ENCODE measurements at places on chromosomes 11 and 22. TPM values are rescaled to one million over a fixed set of nuclear protein-coding genes. Genes with fewer than 3 reads are reported as not detected.

DNA sequence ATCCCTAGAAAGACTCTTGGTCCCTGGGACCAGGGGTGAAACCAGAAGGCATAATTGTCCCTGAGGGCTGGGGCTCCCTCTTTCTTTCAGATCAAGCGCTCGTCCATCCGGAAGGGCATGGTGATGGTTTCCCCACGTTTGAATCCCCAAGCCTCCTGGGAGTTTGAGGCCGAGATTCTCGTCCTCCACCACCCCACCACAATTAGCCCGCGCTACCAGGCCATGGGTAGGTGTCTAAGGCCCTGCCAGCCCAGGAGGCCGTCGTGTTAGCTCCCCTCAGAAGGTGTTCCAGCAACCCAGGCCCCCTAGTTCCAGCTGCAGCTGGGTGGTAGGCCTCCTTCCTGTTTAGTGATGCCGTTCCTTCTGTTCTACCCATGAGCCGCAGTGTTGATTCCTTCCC is 21.4 kb downstream of the GTPBP1 start:
- no peak overlapping the region for H3K4me3 ChIP-seq
- peaks cover 100% of the 10 kb centered on the region for H3K36me3 ChIP-seq
- H3K27me3 ChIP-seq: no peaks in the 10 kb centered on the region
- H3K4me1 ChIP-seq: no peaks in the 10 kb centered on the region

The DMC1 gene
- polyA plus RNA-seq: 0.58 TPM

DNA sequence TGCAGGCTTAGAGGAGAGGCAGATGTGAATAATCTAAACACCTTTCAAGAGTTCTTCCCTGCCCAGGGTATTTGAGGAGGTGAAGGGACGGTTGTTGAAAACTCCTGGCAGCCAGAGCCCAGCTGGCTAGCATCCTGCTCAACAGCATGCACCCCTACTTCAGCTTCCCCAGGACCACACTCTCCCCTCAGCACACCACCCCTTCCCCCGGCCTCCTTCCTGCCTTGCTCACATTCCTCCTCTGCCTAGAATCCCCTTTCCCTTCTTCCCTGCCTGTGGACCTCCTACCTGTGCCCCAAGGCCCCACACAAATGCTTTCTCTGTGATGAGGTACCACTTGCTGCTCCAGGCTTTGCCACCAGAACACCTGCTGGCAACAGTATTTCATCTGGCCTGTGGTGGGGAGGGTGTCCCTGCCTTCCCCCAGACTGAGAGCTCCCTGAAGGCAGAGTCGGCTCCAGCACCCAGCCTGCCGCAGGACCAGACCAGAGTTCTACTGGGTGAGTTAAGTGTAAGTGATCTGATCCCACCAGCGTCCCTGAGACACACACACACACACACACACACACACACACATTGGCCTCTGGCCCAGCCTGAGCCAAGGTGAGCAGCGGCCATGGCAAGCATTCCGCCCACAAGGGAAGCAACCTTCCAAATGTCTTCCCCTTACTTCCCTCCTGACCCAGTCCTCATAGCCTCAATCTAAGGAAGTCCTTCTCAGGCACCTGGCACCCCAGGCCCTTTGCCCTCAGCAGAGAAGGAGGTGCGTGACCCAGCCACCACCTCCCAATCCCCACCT is 79.5 kb downstream of the PDE2A start:
- peaks cover 25% of the 10 kb centered on the region for H3K4me1 ChIP-seq
- no peak for DNase-seq
- H3K27me3 ChIP-seq: peaks cover 26% of the 10 kb centered on the region
- H3K27ac ChIP-seq: no peak overlapping the region
- no peak overlapping the region for H3K4me3 ChIP-seq

The DEUP1 gene
- polyA plus RNA-seq: not detected

GRCh38 chr11:111366560-111367410 is 12.3 kb downstream of the POU2AF1 start:
- no peaks in the 10 kb centered on the region for H3K27me3 ChIP-seq
- H3K4me3 ChIP-seq: peak overlapping the region; percentile 42
- no peak overlapping the region for H3K27ac ChIP-seq
- DNase-seq: no peak

The VPS37C gene
- 6.1 TPM for polyA plus RNA-seq

- H3K4me1 ChIP-seq: no peaks in the 10 kb centered on the region
- H3K4me3 ChIP-seq: no peak overlapping the region
- no peaks in the 10 kb centered on the region for H3K36me3 ChIP-seq
- no peak overlapping the region for H3K27ac ChIP-seq
Observed at GRCh38 chr11:30196400-30197206, 34.2 kb upstream of the FSHB start.

GRCh38 chr11:113184498-113184897 is 129.9 kb upstream of the TTC12 start:
- H3K4me1 ChIP-seq: peaks cover 16% of the 10 kb centered on the region
- H3K27ac ChIP-seq: no peak overlapping the region
- no peaks in the 10 kb centered on the region for H3K27me3 ChIP-seq
- no peak for DNase-seq
- no peak overlapping the region for H3K4me3 ChIP-seq
- H3K36me3 ChIP-seq: no peaks in the 10 kb centered on the region

DNA sequence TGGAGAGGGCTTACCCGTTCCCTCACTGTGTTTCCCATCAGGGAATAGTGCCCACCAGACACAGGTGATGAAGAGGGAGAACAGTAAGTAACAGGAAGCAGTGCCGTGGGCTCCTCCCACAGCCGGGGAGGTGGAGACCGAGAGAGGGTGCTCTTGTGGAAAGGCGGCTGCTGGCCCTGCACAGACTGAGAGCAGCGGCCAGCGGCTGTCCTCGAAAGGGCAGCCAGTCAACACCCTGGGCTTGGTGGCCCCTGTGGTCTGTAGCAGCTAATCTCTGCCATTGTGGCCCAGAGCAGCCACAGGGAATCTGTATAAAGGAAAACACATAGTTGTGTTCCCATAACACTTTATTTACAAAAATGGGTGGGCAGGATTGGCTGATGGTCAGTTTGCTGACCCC is 121.9 kb downstream of the TBC1D22A start:
- H3K27ac ChIP-seq: no peak overlapping the region
- H3K27me3 ChIP-seq: no peaks in the 10 kb centered on the region
- DNase-seq: no peak
- no peaks in the 10 kb centered on the region for H3K36me3 ChIP-seq

DNA sequence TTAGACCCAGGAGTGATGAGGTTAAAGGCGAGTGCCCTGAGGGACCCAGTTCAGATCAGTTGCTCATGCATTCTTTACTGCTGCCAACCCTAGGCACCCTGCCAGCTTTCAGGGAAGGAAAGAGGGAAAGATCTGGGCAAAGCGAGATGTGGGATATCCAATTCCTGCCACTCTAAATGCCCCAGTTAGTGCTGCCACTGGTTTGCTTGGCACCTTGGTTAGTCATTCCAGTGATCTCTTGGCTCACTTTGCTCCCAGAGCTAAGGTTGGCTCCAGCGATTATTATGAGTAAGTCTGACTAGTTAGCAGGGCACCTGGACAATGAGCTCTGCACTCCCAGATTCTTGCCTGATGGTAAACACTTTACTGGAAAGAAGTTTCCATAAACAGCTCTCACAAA is 85.0 kb downstream of the INSC start:
- no peaks in the 10 kb centered on the region for H3K36me3 ChIP-seq
- no peak overlapping the region for H3K27ac ChIP-seq
- H3K4me1 ChIP-seq: no peaks in the 10 kb centered on the region

DNA sequence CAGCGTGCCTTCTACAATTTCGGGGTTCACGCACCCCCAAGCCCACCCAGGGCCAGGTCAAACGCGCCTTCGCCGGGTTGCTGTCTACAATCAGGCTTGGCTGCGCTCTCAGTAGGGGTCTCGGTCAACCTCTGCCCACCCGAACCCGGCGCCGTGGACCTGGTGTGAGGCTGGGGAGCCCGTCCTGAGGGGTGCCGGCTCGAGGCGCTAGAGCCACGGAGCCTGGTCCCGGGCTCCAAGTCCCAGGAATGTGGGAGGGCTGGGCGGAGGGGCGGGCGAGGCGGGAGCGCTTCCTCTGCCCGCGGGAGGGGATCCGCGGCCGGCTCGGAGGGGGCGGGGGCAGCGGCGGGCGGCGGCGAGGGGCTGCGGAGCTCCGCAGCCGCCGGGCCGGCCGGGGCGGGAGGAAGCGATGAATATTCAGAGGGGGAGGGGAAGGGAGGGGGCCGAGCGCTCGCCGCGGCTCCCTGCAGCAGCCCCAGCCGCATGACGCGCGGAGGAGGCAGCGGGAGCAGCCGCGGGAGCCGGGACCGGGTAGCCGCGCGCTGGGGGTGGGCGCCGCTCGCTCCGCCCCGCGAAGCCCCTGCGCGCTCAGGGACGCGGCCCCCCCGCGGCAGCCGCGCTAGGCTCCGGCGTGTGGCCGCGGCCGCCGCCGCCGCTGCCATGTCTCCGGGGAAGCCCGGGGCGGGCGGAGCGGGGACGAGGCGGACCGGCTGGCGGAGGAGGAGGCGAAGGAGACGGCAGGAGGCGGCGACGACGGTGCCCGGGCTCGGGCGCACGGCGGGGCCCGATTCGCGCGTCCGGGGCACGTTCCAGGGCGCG is at the start of gene PTPRJ:
Gene PTPRJ, plus strand, starts transcription at position 472 of the 819 bp plus-strand sequence. CDS start 354 bp downstream, outside the sequence.
- no peaks in the 10 kb centered on the region for H3K27me3 ChIP-seq
- H3K4me3 ChIP-seq: peak within 1 kb of the TSS; percentile 84
- H3K4me1 ChIP-seq: peaks cover 79% of the 10 kb centered on the region
- DNase-seq: peak; percentile 93
- H3K27ac ChIP-seq: peak within 1 kb of the TSS; percentile 90

GRCh38 chr11:68373815-68374501 is 61.6 kb downstream of the LRP5 start:
- no peak for DNase-seq
- no peaks in the 10 kb centered on the region for H3K36me3 ChIP-seq
- peaks cover 91% of the 10 kb centered on the region for H3K4me1 ChIP-seq

The SCARF2 gene
- 3.0 TPM for polyA plus RNA-seq

GRCh38 chr11:132620423-132620822 is 911.9 kb downstream of the OPCML start:
- H3K27ac ChIP-seq: no peak overlapping the region
- no peaks in the 10 kb centered on the region for H3K36me3 ChIP-seq
- H3K4me1 ChIP-seq: no peaks in the 10 kb centered on the region
- no peaks in the 10 kb centered on the region for H3K27me3 ChIP-seq
- DNase-seq: no peak
